ENCODE measurements at places on chromosomes 2 and 18. TPM values are rescaled to one million over a fixed set of nuclear protein-coding genes. Genes with fewer than 3 reads are reported as not detected.

DNA sequence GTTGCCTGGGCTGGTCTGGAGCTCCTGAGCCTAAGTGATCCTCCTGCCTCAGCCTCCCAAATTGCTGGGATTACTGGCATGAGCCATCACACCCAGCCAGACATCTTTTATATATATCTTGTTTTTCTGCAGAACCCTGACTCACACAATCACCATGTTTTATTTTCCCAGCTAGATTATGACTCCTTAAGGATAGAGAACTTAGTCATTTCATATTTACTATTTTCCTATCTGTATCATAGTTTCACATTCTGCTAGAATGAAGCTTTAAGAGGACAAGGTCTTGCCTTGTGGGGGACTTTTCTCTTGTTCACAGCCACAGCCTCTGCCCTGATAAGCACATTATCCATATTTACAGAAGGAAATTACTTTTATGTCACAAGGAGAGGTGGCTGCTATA, 73.9 kb downstream of the LBH start:
- no peak overlapping the region for H3K4me3 ChIP-seq
- no peaks in the 10 kb centered on the region for H3K27me3 ChIP-seq
- H3K27ac ChIP-seq, result no peak overlapping the region
- DNase-seq, result no peak

- H3K36me3 ChIP-seq, result no peaks in the 10 kb centered on the region
- no peak overlapping the region for H3K4me3 ChIP-seq
- H3K4me1 ChIP-seq, result no peaks in the 10 kb centered on the region
These were observed 360.2 kb downstream of the SETBP1 start for GRCh38 chr18:45040879-45041278.

- H3K4me1 ChIP-seq, result peaks cover 17% of the 10 kb centered on the region
- no peak for DNase-seq
- no peaks in the 10 kb centered on the region for H3K36me3 ChIP-seq
- H3K27ac ChIP-seq, result no peak overlapping the region
- no peak overlapping the region for H3K4me3 ChIP-seq
These were observed 138.2 kb downstream of the HDAC4 start for GRCh38 chr2:239262484-239263230.

- H3K4me1 ChIP-seq, result no peaks in the 10 kb centered on the region
- H3K36me3 ChIP-seq, result no peaks in the 10 kb centered on the region
- no peak within 1 kb of the TSS for H3K27ac ChIP-seq
- peaks cover 22% of the 10 kb centered on the region for H3K27me3 ChIP-seq
These were observed at the start of gene UNC80 for GRCh38 chr2:209771474-209772289. Gene UNC80, plus strand, starts transcription at chr2:209771832. Its CDS starts 241 bp downstream, at chr2:209772073.

- no peaks in the 10 kb centered on the region for H3K36me3 ChIP-seq
- no peak for DNase-seq
- no peaks in the 10 kb centered on the region for H3K4me1 ChIP-seq
- H3K27me3 ChIP-seq, result peaks cover 25% of the 10 kb centered on the region
- H3K27ac ChIP-seq, result no peak within 1 kb of the TSS
These were observed at the start of gene ADCYAP1 for GRCh38 chr18:904218-905090. Gene ADCYAP1, plus strand, starts transcription at chr18:904871. Its CDS starts 516 bp downstream, at chr18:905387.

GRCh38 chr18:73060666-73061288, 193.0 kb upstream of the NETO1 start:
- no peak overlapping the region for H3K27ac ChIP-seq
- no peaks in the 10 kb centered on the region for H3K4me1 ChIP-seq
- no peaks in the 10 kb centered on the region for H3K36me3 ChIP-seq
- H3K4me3 ChIP-seq, result no peak overlapping the region
- H3K27me3 ChIP-seq, result no peaks in the 10 kb centered on the region
- no peak for DNase-seq

DNA sequence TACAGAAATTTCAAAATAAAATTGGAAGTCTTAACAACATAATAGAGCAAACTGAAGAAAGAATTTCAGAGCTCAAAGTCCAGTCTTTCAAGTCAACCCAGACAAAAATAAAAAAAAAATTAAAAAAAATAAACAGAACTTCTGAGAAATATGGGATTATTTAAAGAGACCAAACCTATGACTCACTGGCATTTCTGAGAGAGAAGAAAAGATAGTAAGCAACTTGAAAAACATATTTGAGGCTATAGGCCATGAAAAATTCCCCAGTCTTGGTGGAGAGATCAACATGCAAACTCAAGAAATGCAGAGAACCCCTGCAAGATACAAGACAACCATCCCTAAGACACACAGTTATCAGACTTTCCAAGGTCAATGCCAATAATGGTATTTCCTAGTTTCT, 167.4 kb downstream of the RNF144A start:
- no peaks in the 10 kb centered on the region for H3K27me3 ChIP-seq
- no peak overlapping the region for H3K4me3 ChIP-seq
- H3K27ac ChIP-seq, result no peak overlapping the region
- no peak for DNase-seq
- H3K4me1 ChIP-seq, result no peaks in the 10 kb centered on the region
- H3K36me3 ChIP-seq, result no peaks in the 10 kb centered on the region

GRCh38 chr2:25558262-25558661, 115.1 kb downstream of the DTNB start:
- H3K36me3 ChIP-seq, result no peaks in the 10 kb centered on the region
- DNase-seq, result peak; percentile 47
- H3K27me3 ChIP-seq, result no peaks in the 10 kb centered on the region
- H3K27ac ChIP-seq, result no peak overlapping the region
- H3K4me3 ChIP-seq, result no peak overlapping the region

GRCh38 chr2:182191061-182191460, 205.4 kb downstream of the PPP1R1C start:
- no peaks in the 10 kb centered on the region for H3K4me1 ChIP-seq
- H3K4me3 ChIP-seq, result no peak overlapping the region
- H3K27ac ChIP-seq, result no peak overlapping the region
- H3K36me3 ChIP-seq, result no peaks in the 10 kb centered on the region
- H3K27me3 ChIP-seq, result no peaks in the 10 kb centered on the region
- DNase-seq, result no peak

DNA sequence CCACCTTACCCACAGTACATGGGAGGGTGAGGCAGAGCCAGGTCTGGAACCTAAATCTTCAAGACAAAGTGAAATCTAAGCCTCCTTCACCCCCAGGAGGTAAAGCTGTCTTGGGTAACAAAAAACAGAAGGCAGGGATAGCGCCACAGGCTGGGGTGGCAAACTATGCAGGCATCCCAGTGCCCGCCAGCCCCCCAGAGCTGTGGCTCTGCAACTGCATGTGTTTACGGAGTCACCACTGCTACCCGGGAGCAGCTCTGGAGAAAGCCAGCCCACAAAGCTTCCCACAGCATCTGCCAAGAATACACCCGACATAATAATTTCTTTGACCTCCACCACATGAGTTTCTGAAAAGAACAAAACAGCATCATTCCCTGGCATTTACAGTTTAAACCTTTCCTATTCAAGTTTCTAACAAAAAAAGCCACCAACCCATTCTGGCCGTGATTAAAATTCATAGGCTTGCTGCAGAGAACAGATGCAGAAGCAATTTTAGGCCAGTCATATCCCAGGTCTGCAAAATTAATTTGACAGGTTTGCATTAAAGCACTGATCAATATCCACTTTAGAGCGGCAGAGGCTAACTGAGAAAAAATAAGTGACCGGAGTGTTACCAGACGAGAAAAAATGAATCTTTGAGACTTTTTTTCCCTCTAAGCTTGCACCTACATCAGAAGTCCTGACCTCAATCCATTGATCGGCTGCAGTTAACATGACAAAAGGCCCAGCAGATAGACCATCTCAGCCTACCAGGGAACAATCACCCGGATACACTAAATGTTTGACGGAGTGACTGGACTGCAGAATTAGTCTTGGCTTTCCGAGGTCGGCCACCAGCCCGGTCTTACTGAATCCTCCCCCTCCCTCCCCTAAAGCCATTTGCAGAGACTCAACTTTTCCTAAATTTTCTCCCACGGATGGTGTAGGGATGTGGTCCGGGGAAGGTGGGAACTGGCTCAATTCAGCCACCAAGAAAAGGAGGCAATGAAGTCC, 309.6 kb upstream of the SKOR2 start:
- no peaks in the 10 kb centered on the region for H3K4me1 ChIP-seq
- DNase-seq, result no peak
- H3K36me3 ChIP-seq, result no peaks in the 10 kb centered on the region
- no peak overlapping the region for H3K27ac ChIP-seq
- no peaks in the 10 kb centered on the region for H3K27me3 ChIP-seq

GRCh38 chr18:60549338-60549960, 176.9 kb upstream of the MC4R start:
- no peaks in the 10 kb centered on the region for H3K4me1 ChIP-seq
- peak overlapping the region; percentile 59 for H3K27ac ChIP-seq
- peak; percentile 50 for DNase-seq

DNA sequence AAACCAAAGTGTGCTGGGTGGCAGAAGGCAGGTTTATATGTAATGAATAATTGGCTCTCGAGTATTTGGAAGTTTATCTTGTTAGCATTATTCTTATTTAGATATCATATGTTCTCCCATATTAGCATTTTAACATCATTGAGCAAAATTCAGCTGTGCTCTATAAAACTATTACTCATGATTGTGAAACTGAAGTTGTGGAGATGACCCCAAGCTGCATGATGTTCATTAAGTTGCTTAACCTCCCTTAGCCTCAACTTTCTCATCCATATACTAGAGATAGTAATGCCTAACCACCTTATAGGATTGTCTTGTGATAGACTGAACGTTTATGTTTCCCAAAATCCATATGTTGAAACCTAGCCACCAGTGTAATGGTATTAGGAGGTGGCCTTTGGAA, 346.3 kb downstream of the SATB2 start:
- H3K27ac ChIP-seq, result no peak overlapping the region
- no peak overlapping the region for H3K4me3 ChIP-seq
- no peaks in the 10 kb centered on the region for H3K27me3 ChIP-seq
- no peaks in the 10 kb centered on the region for H3K36me3 ChIP-seq
- DNase-seq, result no peak

- no peaks in the 10 kb centered on the region for H3K36me3 ChIP-seq
- peak overlapping the region; percentile 92 for H3K4me3 ChIP-seq
- H3K27me3 ChIP-seq, result no peaks in the 10 kb centered on the region
These were observed 1.5 kb downstream of the DLX2 start for GRCh38 chr2:172100935-172101820.

DNA sequence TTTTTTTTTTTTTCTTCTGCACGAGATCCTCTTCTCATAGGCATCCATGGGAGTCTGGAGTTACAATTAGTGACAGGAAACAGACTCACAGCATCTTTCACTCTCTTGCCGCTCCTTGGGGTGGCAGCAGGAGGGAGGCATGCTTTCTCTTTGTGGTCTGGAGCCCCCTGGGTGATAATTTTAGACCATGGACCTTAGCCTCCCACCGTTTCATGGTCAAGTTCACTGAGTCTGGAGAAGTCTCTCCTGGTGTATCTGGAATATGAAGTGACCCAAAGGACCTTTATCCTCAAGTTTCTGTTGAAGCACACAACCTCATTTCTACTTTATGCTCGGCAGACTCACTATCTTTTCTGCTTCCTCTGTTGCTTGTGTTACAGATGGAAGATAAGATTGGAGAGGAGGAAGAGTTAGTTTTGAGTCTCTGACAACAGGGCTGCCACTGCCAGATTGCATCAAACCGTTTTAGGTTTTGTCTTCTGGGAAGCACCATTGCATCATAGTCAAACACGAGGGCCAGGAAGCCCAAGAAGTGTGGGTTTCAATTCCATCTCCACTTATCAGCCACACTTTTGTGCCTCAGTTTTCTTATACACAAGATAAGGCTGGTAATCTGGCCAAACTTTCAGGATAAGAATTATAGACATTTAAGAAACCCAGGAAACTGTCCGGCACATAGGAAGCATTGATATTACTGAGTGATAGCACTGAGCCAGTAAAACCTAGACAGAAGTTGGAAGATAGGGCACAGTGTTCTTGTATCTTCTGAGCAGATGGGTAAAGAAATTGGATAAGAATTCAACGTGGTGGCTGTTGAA, 62.3 kb downstream of the ADCYAP1 start:
- H3K4me3 ChIP-seq, result no peak overlapping the region
- H3K36me3 ChIP-seq, result no peaks in the 10 kb centered on the region
- no peak for DNase-seq
- H3K27ac ChIP-seq, result no peak overlapping the region

The DQX1 gene
- total RNA-seq, result 0.41 TPM

The IL18R1 gene
- total RNA-seq, result 0.08 TPM

The CCDC74B gene
- total RNA-seq, result 9.8 TPM

The EFEMP1 gene
- total RNA-seq, result 15.5 TPM

The UGT1A8 gene
- total RNA-seq, result 0.15 TPM
